Muscle of leg (tissue), 16 donors: ENCODE measurements at places on chromosomes 6 and 20. TPM values are rescaled to one million over a fixed set of nuclear protein-coding genes. Genes with fewer than 3 reads are reported as not detected.

DNA sequence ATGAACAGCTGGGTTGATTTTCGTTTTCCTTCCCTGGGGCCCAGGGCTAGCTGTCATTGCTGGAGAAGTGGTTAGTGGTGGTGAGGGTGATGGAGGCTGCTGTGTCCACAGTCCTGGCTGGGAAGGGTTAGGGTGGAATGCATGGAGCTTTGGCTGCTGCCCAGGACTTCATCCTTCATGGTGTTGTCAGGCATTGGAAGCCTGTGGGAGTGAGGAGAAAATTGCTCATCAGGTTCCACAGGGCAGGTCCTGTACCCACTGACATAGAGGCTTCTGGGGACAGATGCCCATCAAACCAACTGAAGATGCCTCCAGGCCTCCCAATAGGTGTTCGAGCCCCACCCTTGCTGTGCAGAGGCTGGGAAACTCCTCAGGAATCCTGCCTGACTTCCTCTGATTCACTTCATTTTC is 262.4 kb upstream of the SUPT3H start:
- no peak for DNase-seq

MEP1A gene
- not detected for total RNA-seq

DNA sequence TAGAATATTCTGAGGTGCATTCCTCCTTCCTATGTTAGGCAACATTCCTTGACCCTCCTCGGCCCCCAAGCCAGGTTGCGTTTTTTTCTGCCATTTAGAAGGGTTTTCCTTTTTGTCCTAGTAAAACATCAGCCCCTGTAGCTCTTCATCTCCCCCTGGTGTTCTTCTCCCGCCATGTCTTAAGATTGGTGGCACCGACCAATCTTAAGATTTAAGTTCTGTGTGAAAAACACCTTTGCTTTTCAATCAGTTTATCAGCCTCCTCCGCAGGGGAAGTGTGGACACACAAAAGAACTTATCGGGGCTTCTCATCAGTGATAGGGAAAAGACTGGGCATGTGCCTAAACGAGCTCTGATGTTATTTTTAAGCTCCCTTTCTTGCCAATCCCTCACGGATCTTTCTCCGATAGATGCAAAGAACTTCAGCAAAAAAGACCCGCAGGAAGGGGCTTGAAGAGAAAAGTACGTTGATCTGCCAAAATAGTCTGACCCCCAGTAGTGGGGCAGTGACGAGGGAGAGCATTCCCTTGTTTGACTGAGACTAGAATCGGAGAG is 719 bp upstream of the EDN1 start:
- peak; percentile 38 for DNase-seq

GRCh38 chr6:74170118-74170517 is 474.1 kb downstream of the CD109 start:
- no peak for DNase-seq

UBE2C gene
- 23.1 TPM for total RNA-seq

GRCh38 chr6:56243518-56244070 is 3.8 kb downstream of the COL21A1 start:
- DNase-seq = peak; percentile 50

DNA sequence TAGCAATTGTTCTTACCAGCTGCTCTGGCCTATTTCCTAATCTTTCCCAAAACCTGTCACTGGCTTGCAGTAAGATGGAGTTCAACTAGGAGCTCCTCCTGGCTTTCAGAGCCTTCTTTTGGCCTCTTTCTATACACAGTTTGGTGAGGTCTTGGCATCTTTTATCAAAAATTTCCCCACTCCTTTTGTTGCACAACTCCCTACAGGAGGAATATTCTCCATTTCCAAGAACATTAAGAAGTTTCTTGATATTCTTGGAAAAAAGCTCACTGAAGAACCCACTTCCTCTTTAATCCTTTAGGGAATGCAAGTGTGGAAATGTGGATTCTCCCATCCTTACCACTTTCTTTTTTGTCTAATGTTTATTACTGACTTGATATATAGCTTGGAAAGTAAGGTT is 171.3 kb upstream of the KCNK16 start:
- peak; percentile 37 for DNase-seq

DLK2 gene
- total RNA-seq = 2.0 TPM

DNA sequence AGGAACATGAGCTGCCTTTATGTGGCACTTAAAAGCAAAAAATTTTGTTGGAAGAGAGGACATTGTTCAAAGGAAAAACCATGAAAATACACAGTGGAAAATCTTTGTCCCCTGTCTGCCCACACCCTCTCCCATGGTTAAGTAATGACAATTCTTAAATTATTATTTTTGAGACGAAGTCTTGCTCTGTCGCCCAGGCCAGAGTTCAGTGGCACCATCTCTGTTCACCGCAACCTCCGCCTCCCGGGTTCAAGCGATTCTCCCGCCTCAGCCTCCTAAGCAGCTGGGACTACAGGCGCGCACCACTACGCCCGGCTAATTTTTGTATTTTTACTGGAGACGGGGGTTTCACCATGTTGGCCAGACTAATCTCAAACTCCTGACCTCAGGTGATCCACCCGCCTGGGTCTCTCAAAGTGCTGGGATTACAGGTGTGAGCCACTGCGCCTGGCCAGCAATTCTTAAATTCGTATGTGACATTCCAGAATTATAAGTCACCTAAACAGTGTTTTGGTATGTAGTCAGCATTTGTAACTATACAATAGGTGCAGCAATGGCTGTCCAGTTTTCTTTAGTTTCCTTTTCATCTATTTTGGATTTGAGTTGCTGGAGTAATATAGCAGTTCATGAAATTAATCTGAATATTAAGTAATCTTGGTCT is 636 bp upstream of the SSR1 start:
- DNase-seq = no peak

GRCh38 chr6:103002282-103002681 is 1608.8 kb downstream of the GRIK2 start:
- DNase-seq = no peak
